Stimulated activated naive CD8-positive, alpha-beta T cell treated with anti-CD3 and anti-CD28 coated beads, Interleukin-15, Interleukin-2, amounts not matched to agents 100 U/mL and 50 U/mL, for 24 hours (primary cell): ENCODE measurements at places on chromosomes 4 and X.

- no peak for DNase-seq
Observed at GRCh38 chr4:83019794-83020494, 9.3 kb upstream of the LIN54 start.

- no peak for DNase-seq
Observed at GRCh38 chr4:153099391-153100140, 104.7 kb upstream of the TRIM2 start.

DNA sequence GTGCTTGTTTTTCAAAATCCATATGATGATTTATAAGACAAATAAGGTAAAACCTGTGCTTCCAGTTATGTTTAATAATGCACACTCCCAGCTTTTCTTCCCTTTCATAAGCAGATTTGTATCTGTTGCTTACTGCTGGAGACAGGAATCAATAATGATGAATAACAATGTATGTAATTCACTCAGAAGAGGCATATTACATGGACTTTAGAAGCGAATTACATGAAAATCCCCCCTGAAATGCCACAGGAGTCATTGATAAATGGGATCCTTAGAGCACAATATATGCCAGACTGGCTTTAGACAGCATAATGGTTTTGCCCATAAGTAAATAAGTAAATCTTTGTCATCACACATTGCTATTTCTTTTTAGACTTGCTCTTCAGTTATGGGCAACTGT is 892.3 kb downstream of the CCSER1 start:
- DNase-seq = no peak

DNA sequence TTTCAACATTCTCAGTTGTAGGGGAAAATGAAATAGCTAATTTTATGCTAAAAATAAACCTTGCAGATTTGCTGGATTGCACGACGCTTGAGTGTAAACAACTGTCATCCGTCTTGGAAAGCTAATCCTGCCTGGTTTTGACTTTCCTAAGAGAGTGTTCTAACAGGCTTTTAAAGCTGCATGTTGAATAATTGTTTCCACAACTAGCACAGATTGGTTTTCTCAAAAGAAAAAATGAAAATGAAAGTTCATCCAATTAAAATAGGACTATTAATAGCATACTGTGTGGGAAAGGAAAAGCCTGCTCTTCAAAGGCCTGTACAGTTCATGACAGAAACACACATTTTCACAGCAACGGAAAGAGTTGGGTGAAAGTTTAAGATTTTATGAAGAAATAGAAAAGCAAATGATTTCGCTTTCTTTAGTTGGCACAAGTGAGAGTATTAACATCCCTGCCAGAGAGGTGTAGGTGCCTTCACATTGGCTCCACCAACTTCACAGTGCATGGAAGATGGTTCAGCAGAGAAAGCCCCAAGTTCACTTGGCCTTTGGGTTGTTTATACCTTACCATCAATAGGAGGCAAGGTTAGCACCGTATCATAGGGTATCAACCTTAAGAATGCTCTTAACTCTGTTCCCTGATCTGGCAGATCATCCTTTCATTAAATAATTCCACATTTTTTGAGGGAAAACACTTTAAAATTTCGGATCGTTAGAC is 140.0 kb upstream of the GUCY1A1 start:
- no peak for DNase-seq
